ENCODE measurements at places on chromosomes 16 and 17. TPM values are rescaled to one million over a fixed set of nuclear protein-coding genes. Genes with fewer than 3 reads are reported as not detected.

DNA sequence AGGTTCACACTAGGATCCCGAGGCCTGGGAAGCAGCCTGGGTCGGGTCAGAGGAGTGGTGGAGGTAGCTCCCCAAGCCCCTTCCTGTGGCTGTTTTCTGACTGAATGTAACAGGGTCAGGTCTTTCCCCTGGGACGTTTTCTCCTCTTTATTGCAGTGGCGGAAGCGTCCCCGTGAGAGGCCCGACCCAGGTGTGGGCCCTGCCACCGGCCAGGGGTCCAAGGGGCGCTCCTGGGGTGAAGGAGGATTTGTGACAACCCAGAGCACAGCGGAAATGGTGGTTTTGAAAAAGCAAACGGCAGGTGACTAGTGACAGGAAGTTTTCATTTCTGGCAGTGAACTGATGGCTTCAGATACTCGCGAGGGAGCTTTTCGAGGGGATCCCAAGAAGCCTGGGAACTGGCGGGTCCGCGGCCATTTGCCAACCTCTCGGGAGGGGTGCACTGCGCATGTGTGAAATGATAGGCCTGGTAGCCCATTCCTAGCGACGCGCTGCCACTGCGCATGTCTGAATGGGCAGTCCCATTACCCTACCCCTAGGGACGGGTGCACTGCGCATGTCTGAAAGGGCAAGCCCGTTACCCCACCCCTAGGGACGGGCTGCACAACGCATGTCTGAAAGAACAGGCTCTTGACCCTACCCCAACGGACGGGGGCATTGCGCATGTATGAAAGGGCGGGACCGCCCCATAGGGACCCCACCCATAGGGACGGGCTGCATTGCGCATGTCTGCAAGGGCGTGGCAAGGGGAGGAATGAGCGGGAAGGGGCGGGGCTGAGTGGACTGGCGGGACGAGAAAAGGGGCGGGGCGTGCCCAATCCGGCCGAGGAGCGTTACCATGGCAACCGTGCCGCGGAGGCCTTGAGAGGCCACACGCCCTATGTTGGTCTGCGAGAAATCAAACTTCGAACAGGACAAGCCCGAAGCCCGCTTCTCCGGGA lies 1747.9 kb downstream of the TP53TG3F start:
- no peaks in the 10 kb centered on the region for H3K36me3 ChIP-seq
- H3K4me3 ChIP-seq = no peak overlapping the region
- DNase-seq = no peak
- H3K27me3 ChIP-seq = no peaks in the 10 kb centered on the region

- no peak for DNase-seq
- H3K4me3 ChIP-seq = no peak overlapping the region
- no peaks in the 10 kb centered on the region for H3K27me3 ChIP-seq
- no peak overlapping the region for H3K27ac ChIP-seq
- no peaks in the 10 kb centered on the region for H3K36me3 ChIP-seq
Observed at GRCh38 chr16:49343291-49343690, 30.3 kb upstream of the C16orf78 start.

TBC1D26 gene
- not detected for total RNA-seq

CD300E gene
- 0.98 TPM for total RNA-seq

DNA sequence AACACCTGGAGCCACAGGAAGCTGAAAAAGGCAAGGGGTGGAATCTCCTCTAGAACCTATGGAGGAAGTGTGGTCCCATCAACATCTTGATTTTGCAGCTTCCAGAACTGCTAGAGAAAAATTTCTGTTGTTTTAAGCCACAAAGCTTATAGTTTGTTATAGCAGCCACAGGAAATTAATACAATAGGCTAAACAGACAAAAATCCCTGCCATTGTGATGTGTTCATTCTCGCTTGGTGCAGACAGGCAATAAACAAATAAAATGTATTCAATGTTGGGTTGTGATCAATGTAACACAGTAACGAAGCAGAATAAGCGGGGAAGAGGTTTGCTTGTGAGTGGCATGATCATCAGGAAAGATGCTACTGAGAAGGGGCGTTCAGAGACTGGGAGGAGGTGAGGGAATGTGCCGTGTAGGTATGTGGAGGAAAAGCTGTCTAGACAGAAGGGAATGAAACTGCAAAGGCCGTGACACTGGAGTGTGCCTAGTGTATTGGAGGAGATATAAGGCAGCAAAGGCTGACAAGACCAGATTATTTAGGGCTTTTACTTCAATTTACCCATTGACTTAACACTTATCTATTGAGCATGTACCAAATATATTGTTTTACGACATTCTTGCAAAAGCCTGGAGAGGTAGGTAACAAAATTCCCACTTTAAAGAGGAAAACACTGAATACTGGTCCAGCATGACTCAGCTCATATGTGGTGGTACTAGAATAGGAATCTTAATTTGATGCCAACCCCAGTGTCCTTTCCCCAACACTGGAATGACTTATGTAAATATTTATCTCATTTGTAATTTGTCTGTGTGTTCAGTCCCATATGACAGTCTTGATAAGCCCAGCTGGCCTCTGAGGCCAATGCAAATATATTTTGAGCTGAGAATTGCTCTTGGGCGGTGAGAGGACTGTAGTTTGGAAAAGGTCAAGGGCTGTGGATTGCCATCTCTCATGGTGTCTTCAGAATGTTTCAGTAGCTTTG lies 375.9 kb downstream of the CDH13 start:
- no peak for DNase-seq
- H3K27ac ChIP-seq = no peak overlapping the region
- no peaks in the 10 kb centered on the region for H3K36me3 ChIP-seq
- no peaks in the 10 kb centered on the region for H3K27me3 ChIP-seq

P3H4 gene
- 2.3 TPM for total RNA-seq

IL17C gene
- total RNA-seq = not detected

DNA sequence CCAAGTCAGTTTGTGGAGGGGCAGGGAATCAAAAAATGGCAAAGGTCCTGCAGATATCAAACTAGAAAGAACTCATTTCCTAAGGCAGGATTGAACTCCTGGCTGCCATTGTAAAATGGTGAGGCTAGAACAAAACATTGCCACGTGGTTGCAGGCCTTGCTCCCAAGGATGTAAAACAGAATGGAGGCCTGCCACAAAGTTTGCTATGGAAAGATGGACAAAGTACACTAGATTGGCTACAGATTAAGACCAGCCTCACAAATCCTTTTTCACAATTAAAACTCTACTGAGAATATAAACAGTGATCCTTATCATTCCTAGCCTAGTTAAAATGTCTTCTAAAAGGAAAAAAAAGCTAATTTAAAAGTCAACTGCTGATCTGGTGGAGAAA lies 30.9 kb downstream of the PHKB start:
- H3K4me1 ChIP-seq = peaks cover 12% of the 10 kb centered on the region
- no peaks in the 10 kb centered on the region for H3K27me3 ChIP-seq
- H3K27ac ChIP-seq = no peak overlapping the region

GRCh38 chr16:13630374-13630773 lies 289.6 kb upstream of the ERCC4 start:
- DNase-seq = no peak
- no peaks in the 10 kb centered on the region for H3K36me3 ChIP-seq
- no peak overlapping the region for H3K4me3 ChIP-seq

KCNJ12 gene
- total RNA-seq = 0.11 TPM

DNA sequence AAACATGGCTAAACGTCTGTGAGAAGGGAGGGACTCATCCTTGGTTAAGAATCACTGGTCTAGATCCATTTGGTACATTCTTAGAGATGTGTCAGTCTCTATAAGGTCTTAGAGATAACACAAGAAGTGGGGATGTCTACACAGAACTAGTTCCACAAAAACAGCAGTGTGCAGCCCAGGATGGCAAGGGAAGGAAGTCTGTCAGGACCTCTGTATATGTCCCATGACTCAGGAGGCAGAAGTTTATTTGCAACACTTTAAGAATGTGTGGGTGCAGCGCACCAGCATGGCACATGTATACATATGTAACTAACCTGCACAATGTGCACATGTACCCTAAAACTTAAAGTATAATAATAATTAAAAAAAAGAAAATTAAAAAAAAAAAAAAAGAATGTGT lies 548.5 kb upstream of the SOX9 start:
- no peak overlapping the region for H3K4me3 ChIP-seq
- no peak for DNase-seq
- H3K4me1 ChIP-seq = no peaks in the 10 kb centered on the region
- H3K36me3 ChIP-seq = no peaks in the 10 kb centered on the region
- H3K27me3 ChIP-seq = no peaks in the 10 kb centered on the region
- H3K27ac ChIP-seq = no peak overlapping the region

GRCh38 chr16:28145796-28146195 lies 66.0 kb downstream of the XPO6 start:
- DNase-seq = no peak
- peaks cover 61% of the 10 kb centered on the region for H3K36me3 ChIP-seq
- peak overlapping the region; percentile 56 for H3K27ac ChIP-seq

GUCY2D gene
- total RNA-seq = not detected

- H3K27ac ChIP-seq = no peak overlapping the region
- no peak overlapping the region for H3K4me3 ChIP-seq
- no peak for DNase-seq
- no peaks in the 10 kb centered on the region for H3K4me1 ChIP-seq
Observed at GRCh38 chr16:9151074-9151473, 59.6 kb downstream of the HAPSTR1 start.

- no peaks in the 10 kb centered on the region for H3K27me3 ChIP-seq
- no peak overlapping the region for H3K27ac ChIP-seq
- H3K36me3 ChIP-seq = peaks cover 4% of the 10 kb centered on the region
- no peak overlapping the region for H3K4me3 ChIP-seq
- no peaks in the 10 kb centered on the region for H3K4me1 ChIP-seq
- DNase-seq = no peak
Observed at GRCh38 chr17:60743799-60744198, 66.1 kb downstream of the BCAS3 start.

TGFB1I1 gene
- total RNA-seq = 0.36 TPM

DNA sequence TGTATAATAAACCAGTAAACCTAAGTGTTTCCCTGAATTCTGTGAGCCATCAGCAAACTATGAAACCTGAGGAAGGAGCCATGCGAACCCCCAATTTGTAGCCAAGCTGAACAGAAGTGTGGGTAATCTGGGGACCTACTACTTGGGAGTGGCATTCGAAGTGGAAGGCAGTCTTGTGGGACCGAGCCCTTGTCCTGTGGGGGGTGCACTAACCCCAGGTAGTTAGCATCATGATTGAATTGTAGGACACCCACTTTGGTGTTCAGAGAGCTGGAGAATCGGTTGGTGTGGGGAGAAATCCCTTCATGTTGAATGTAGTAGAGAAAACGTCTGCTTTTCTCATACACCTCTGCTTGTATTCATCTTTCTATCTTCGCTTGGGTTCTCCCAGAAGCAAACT lies 79.7 kb upstream of the CPHXL start:
- no peak overlapping the region for H3K4me3 ChIP-seq
- DNase-seq = no peak
- H3K27me3 ChIP-seq = peaks cover 6% of the 10 kb centered on the region
- H3K36me3 ChIP-seq = no peaks in the 10 kb centered on the region
- no peaks in the 10 kb centered on the region for H3K4me1 ChIP-seq

ODAD4 gene
- total RNA-seq = 2.2 TPM

OTOP3 gene
- not detected for total RNA-seq

DNA sequence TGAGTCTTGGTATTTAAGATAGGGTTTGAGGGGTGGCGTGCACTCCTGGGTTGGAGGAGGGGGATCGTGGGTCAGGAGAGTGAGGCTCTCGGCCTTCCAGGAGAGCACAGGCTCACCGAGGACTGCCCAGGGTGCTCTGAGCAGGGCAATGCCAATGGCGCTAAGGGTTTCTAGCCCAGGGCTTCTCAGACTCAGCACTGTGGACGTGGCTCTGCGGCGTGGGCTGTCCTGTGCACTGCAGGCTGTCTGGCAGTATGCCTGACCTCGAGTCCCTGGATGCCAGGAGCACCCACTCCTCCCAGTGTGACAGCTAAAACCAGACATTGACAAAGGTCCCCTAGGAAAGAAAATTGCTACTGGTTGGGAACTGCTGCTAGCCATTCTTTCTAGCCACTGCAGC lies 37.2 kb upstream of the ENDOV start:
- no peak for DNase-seq
- H3K27me3 ChIP-seq = no peaks in the 10 kb centered on the region
- no peak overlapping the region for H3K27ac ChIP-seq

TOX3 gene
- not detected for total RNA-seq

DNA sequence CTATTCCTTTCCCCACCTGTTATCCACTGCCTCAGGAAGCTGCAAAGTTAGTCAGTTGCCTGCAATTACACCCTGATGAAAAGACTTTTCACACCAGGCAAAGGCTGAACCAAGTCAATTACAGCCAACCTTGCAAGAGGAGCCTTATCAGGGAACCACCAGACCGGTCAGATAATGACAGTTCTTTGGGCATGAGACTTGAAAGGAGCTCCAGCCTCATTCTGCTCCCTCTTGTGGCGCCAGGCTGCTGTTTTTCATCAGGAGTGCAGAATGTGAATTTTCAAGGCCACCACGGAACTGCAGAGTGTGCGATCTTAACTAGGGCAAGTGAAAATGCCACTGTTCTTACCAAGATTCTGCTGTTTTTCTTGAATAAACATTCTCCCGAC lies 22.5 kb downstream of the DNAI2 start:
- no peak overlapping the region for H3K27ac ChIP-seq
- H3K4me3 ChIP-seq = no peak overlapping the region
- H3K4me1 ChIP-seq = peaks cover 19% of the 10 kb centered on the region
- no peaks in the 10 kb centered on the region for H3K27me3 ChIP-seq
- DNase-seq = no peak

SLC35G3 gene
- total RNA-seq = not detected

All from CD4-positive, alpha-beta T cell (primary cell).